Left ventricle myocardium inferior (tissue), 1 donor: ENCODE measurements at places on chromosomes 4 and X. TPM values are rescaled to one million over a fixed set of nuclear protein-coding genes. Genes with fewer than 3 reads are reported as not detected.
A peak's percentile ranks its signal among the peaks of the same experiment; 100 is the strongest.

Gene TENT5D
- total RNA-seq = not detected

GRCh38 chr4:101282076-101282844 lies 65.1 kb downstream of the PPP3CA start:
- peak overlapping the region; percentile 35 for H3K27ac ChIP-seq
- H3K4me3 ChIP-seq = no peak overlapping the region
- H3K4me1 ChIP-seq = peaks cover 73% of the 10 kb centered on the region
- no peaks in the 10 kb centered on the region for H3K36me3 ChIP-seq
- no peaks in the 10 kb centered on the region for H3K27me3 ChIP-seq

- no peaks in the 10 kb centered on the region for H3K4me1 ChIP-seq
- H3K27me3 ChIP-seq = no peaks in the 10 kb centered on the region
- no peaks in the 10 kb centered on the region for H3K36me3 ChIP-seq
- no peak overlapping the region for H3K27ac ChIP-seq
- H3K4me3 ChIP-seq = no peak overlapping the region
- DNase-seq = no peak
These were observed 60.8 kb downstream of the SUPT20HL2 start for GRCh38 chrX:24253030-24253429.

Gene GRIA2
- total RNA-seq = not detected

- no peaks in the 10 kb centered on the region for H3K36me3 ChIP-seq
- DNase-seq = no peak
- H3K27ac ChIP-seq = no peak overlapping the region
- H3K27me3 ChIP-seq = no peaks in the 10 kb centered on the region
- no peaks in the 10 kb centered on the region for H3K4me1 ChIP-seq
These were observed 58.7 kb downstream of the NBDY start for GRCh38 chrX:56787734-56788152.

GRCh38 chr4:77619408-77619807 lies 13.8 kb downstream of the CXCL13 start:
- no peak overlapping the region for H3K4me3 ChIP-seq
- H3K36me3 ChIP-seq = no peaks in the 10 kb centered on the region
- no peak for DNase-seq
- H3K4me1 ChIP-seq = peaks cover 4% of the 10 kb centered on the region

Gene SERTM2
- total RNA-seq = not detected

DNA sequence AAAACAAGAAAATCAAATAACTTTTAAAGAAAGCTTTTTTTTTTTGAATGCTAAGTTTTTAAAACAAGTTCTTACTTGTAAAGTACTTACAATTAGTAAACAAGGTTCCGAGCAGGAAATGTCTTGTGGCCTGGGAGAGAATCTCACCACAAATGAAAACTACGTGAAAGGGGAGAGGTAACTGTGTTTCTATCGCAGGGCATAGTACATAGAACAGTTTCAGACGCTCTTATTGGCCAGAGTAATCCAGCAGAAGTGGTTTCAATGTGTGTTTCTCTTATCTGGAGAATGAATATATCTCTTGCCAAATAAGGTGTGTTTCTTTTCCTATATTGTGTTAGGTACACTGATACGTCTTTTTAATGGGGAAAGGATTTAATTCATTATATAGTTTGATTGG lies at the start of gene PLAC8:
PLAC8 (minus strand) TSS at position 154 of the 400 bp plus-strand sequence. CDS start 6,808 bp downstream, outside the sequence.
- DNase-seq = no peak
- H3K36me3 ChIP-seq = no peaks in the 10 kb centered on the region
- H3K4me3 ChIP-seq = no peak within 1 kb of the TSS
- H3K4me1 ChIP-seq = peaks cover 12% of the 10 kb centered on the region
- peaks cover 14% of the 10 kb centered on the region for H3K27me3 ChIP-seq

- H3K27ac ChIP-seq = no peak overlapping the region
- no peaks in the 10 kb centered on the region for H3K36me3 ChIP-seq
- no peak overlapping the region for H3K4me3 ChIP-seq
- DNase-seq = no peak
These were observed 508.8 kb downstream of the ANKRD50 start for GRCh38 chr4:124203613-124204238.

GRCh38 chrX:8297766-8298165 lies 126.7 kb upstream of the VCX2 start:
- H3K27me3 ChIP-seq = no peaks in the 10 kb centered on the region
- no peaks in the 10 kb centered on the region for H3K36me3 ChIP-seq
- H3K4me1 ChIP-seq = no peaks in the 10 kb centered on the region
- H3K27ac ChIP-seq = no peak overlapping the region
- DNase-seq = no peak
